Activated CD8-positive, alpha-beta memory T cell treated with anti-CD3 and anti-CD28 coated beads for 24 hours (primary cell): ENCODE measurements at places on chromosomes 11 and 22.

GRCh38 chr11:132555617-132556016 lies 976.7 kb downstream of the OPCML start:
- no peak for DNase-seq

GRCh38 chr11:75022759-75023396 lies 34.1 kb downstream of the NEU3 start:
- peak; percentile 91 for DNase-seq

DNA sequence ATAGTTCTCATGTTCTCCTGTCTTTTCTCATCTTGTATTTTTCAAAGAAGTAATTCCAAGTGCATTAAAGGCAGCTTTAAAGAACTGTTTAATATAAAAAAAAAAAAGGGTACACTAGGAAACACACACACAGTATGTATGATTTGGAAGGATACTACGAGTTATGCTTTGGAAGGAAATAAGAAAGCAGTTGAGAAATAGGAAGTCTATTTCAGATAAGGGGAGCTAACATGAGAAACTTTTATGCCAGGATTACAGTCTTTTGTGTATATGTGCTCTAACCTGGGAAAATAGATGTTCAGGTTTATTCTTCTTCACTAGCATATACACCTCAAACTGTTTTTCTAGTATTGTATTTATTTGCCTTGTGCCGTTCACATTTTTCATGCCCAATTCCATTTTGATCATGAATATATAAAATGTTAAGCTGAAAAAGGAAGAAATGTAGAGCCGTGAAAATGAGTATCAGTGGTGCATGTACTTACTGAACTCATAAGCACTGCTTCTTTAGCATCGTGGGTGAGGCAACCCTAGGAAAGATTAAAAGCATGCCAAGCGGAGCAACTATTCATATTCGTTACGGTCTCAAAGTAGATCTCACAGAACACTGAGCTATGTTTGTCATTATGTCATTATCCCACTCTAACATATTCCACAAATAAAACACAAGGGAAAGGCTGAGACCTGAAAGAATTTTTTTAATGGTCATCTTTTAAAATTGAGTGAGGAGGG lies 59.6 kb downstream of the GUCY1A2 start:
- no peak for DNase-seq

GRCh38 chr11:36471577-36471976 lies 38.5 kb downstream of the TRAF6 start:
- no peak for DNase-seq

- DNase-seq = no peak
Measured at GRCh38 chr11:63826471-63827190, 12.3 kb upstream of the MARK2 start.

- DNase-seq = no peak
Measured at GRCh38 chr22:50700387-50701075, 27.9 kb downstream of the SHANK3 start.

- DNase-seq = no peak
Measured at GRCh38 chr22:17403906-17404305, 34.6 kb downstream of the CECR2 start.

DNA sequence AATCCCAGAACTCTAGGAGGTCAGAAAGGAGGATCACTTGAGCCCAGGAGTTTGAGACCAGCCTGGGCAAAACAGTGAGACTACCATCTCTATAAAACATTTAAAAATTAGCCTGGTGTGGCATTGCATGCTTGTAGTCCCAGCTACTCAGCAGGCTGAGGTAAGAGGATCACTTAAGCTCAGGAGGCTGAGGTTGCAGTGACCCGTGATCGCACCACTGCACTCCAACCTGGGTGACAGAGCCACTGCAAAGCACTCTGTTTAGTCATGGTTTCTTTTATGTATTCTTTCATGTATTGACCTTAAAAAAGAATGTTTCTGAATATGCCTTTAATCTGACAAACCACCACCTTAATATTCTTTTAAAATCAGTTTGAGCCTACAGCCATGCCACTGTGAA lies 52.2 kb downstream of the BIRC2 start:
- no peak for DNase-seq

GRCh38 chr11:30902929-30903328 lies 316.8 kb upstream of the MPPED2 start:
- DNase-seq = no peak

GRCh38 chr11:119536801-119537200 lies 113.8 kb upstream of the THY1 start:
- no peak for DNase-seq

- DNase-seq = no peak
Measured at GRCh38 chr11:46554213-46555147, 39.3 kb downstream of the AMBRA1 start.

DNA sequence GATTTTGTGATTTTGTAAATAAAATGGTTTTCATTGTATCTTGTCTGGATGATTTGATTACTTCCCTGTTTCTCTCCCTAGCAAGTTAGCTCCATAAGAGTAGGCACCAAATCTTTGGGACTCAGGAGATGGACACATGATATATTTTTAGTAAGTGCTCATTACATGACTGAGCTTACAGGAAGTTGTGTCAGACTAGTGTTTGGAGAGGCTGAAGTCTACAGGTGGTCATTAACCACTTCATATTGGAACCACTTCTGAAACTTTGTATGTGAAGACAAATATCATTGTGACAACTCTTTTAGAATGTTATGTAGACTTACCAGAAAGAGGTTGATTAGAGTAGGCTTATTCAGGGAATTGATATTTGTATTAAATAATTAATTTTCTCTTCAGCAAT lies 19.1 kb downstream of the ARHGAP42 start:
- no peak for DNase-seq

GRCh38 chr11:114166897-114167323 lies 107.4 kb downstream of the ZBTB16 start:
- no peak for DNase-seq

- no peak for DNase-seq
Measured at GRCh38 chr11:97893612-97894011, 1127.1 kb upstream of the CNTN5 start.

GRCh38 chr11:2883640-2883978 lies 2.0 kb downstream of the CDKN1C start:
- DNase-seq = no peak

GRCh38 chr11:11740073-11740702 lies 101.6 kb upstream of the USP47 start:
- no peak for DNase-seq

GRCh38 chr11:44729713-44730112 lies 3.0 kb downstream of the TSPAN18 start:
- no peak for DNase-seq

DNA sequence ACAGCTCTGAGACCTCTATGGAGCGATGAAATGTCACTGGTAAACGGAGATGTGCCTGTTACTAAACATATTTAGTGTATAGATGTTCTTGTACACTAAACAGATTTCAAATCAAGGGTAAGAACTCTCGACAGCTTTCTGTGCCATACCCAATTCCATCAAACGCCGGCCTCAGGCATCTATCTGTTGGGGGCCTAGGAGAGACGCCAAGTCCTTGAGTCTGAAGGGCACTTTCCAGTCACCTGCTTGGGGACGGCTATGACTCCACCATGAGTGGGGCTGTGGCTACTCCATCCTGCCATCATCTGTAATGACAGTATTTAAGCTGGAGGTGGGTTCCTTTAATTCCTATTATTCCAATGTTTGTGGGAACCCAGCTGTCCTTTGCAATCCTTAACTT lies 87.8 kb downstream of the SHANK2 start:
- DNase-seq = no peak

- no peak for DNase-seq
Measured at GRCh38 chr11:65362320-65362931, 7.9 kb downstream of the TIGD3 start.

GRCh38 chr11:131662317-131662972 lies 292.0 kb downstream of the NTM start:
- no peak for DNase-seq

DNA sequence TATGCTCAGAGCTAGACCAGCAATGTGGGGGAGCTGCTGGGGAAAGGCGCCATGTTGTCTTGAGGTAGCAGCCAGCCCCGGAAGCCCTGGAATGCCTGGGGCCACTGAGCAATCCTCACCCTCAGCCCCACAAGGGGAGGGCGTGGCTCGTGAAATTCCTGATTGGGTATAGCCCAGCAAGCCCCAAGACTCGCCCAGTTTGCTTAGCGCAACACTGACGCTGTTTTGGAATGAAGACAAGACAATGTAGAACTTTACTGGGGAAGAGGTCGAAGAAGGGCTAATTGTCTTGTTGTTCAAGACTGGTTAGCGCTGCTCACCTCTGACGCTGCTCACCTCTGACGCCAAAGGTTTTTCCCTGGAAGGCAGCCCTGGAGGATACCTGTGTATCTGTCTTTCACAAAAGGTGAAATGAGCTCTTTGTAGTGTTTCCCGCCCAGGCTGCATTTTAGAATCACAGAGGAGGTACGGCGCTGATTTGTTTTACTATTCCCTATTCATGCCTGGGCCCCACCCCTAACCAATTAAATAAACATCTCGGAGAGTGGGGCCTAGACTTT lies 47.6 kb downstream of the ST3GAL4 start:
- no peak for DNase-seq

GRCh38 chr11:62324731-62325556 lies 12.3 kb upstream of the ASRGL1 start:
- peak; percentile 67 for DNase-seq

- no peak for DNase-seq
Measured at GRCh38 chr11:27395556-27396258, 32.7 kb upstream of the CCDC34 start.

- no peak for DNase-seq
Measured at GRCh38 chr11:3165916-3166267, 782 bp upstream of the OSBPL5 start.

DNA sequence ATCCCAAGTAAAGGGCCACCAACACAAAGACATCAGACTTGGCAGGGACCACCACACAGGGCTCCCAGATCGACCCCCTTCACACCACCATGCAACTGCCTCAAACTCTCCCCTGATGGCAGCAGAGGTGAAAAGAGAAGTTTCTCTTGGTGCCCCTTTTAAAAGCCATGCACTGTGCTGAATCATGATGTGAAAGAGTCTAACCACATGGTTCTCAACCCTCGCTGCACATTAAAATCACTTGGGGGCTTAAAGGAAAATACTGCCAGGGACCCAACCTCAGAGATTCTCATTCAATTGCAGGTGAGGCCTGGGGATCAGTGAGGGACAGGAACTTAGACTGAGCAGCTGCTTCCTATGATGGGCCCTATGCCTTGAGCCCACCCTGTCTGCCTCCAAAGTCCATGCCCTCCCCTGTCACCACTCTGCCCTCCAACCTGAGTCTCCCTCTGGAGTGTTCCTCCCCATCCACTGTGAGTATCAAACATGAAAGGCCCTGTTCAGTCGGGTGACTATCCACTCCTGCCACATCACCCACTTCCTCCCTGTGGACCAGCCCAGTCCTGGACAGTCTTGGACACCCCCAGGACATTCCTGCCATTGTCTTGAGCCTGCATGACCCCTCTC lies 40.8 kb downstream of the PLEKHA7 start:
- no peak for DNase-seq

GRCh38 chr22:39960791-39961746 lies 872 bp downstream of the TMA7B start:
- DNase-seq = peak; percentile 82

DNA sequence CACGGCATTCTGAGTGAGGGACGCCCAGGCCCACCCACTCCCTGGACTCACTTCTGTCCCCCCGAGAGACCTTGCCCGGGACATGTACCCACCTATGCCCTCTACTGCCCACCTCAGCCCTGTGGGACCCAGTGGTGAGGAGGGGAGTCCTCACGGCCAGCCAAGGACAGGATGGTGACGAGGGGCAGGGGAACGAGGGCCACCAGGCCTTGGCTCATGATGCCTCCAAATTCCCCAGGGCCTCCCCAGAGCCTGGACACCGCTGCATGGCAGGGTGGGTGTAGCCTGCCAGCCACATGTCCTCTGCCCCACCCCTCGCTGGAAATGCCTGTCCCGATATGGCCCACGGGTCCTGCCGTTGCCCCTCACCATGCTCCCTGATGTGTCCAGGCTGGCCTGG lies 26.1 kb downstream of the TSPAN4 start:
- no peak for DNase-seq

- no peak for DNase-seq
Measured at GRCh38 chr11:134119094-134119493, 50.2 kb downstream of the JAM3 start.

DNA sequence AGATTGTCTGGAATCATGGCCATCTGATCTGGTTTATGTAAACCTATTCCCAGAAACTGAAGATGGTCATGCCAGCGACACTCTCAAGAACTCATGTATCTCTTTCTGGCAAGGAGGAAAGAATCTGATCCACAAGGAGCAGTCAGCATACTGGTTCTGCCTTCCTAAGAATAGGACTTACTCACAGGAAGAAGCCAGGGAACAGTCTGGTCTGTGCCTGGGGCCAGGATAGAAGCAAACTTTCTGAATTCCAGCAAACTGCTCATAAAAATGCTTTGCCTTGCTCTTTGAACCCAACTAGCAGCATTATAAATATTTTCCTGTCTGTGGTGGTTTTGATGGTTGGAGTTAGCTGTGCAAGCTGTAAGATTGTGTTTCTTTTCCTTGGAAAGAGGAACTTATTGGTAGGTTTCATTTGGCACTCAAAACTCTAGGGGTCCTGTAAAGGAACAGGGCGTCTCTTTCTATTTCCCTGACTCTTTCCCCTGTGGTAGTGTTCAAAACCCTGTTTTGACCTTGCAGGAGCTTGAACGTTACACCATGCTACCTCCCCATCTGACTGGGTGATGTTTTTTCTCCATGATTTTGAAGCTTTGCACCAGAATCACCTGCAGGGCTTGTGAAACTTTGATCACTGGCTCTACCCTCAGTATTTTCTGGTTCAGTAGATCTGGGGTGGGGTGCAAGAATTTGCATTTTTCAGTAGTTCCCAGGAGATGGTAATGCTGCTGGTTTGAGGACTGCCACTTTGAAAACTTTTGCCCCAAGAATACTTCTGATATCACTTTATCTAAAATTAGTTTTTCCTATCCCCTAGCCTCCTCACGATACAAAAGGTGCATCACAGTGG lies 627.8 kb upstream of the ANO5 start:
- DNase-seq = no peak

DNA sequence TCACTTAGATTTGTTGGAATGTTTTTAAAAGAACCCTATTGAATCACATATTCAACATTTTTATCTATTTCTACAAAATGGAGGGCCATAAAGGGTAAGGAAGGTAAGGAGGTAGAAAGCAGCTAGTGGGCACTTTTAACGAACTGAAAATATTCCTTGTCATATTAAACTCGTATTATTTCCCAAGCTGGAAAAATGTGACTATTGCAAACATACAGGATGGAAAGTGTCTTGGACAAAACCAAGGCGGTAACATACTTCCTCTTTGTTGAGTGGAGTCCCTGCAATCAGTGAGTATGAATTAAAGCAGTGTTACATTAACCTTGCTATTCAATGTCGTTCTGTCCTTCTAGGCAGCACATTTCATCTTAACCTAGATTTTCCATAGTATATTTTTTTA lies 165.6 kb downstream of the RCN1 start:
- no peak for DNase-seq

DNA sequence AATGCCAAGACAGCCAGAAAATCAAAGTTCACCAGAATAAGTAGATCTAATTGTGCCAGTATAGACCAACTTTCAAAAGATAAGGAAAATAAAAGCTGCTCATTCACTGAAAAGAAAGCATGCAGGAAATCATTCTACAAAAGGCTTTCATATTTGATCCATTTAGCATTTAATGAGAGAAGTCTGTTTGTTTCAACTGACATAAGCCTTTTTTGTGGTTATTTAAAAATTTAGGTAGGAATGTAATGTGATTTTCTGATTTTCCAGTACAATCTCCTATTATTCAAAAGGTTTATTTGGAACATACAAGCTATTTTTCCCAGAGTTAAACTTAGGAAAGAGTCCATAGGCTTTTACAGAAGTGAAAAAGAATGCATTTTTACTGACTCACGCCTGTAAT lies 92.7 kb downstream of the SBF2 start:
- DNase-seq = no peak
